CD4-positive, CD25-positive, alpha-beta regulatory T cell (primary cell): ENCODE measurements at places on chromosomes 5 and 9.

- no peak for DNase-seq
These were observed 190.5 kb downstream of the ADCY2 start for GRCh38 chr5:7586480-7586879.

GRCh38 chr5:132684922-132685720 lies 11.3 kb downstream of the IL4 start:
- DNase-seq = peak; percentile 26

- no peak for DNase-seq
These were observed 24.1 kb downstream of the CARTPT start for GRCh38 chr5:71743155-71743554.

DNA sequence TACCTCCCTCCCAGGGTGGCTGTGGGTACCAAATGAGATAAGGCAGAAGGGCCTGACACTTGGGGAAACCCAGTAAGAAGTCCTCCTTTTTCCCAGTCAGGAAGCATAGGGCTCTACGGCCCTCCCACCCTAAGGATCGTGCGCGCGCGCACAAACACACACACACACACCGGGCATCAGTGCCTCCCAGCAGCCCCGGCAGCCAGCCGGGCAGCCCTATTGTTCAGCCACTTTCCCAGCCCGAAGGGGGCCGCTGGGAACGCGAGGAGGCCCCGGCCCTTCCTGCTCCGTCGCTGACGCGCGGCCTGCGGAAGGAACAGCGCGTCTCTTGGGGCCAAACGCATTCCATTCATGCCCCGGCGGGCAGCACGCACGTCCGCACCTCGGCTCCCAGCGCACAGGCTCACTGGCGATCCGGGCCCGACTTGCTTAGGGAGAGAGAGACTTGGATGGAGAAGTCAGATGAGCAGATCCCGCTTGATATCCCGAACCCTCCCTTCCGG lies 22.6 kb downstream of the DUSP1 start:
- no peak for DNase-seq
